NCI-H187 (cell line): ENCODE measurements at places on chromosomes 3 and 15.
A peak's percentile ranks its signal among the peaks of the same experiment; 100 is the strongest.

- DNase-seq, result no peak
Observed at GRCh38 chr15:78340231-78341056, at the start of gene CRABP1. Gene CRABP1 (plus strand): TSS chr15:78340353. CDS start chr15:78340429, 76 bp downstream.

DNA sequence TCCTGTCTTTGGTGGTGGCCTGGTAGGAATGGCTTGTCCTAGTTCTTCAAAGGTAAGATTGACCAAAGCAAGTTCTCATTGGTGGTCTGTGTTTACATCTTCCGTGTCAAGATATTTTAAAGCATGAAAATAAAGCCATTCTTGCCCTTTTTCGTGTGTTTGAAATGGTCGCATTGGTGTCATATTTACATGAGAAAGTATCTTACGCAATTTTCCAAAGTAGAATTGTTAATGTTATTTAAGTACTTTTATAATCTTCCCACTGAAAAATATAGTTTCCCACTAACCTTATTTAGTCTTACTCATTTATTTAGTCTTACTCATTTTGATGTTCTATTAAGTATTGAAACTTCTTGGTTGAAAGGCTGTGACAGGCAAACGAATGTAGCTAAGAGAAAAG, 31.0 kb downstream of the NMD3 start:
- DNase-seq, result no peak

DNA sequence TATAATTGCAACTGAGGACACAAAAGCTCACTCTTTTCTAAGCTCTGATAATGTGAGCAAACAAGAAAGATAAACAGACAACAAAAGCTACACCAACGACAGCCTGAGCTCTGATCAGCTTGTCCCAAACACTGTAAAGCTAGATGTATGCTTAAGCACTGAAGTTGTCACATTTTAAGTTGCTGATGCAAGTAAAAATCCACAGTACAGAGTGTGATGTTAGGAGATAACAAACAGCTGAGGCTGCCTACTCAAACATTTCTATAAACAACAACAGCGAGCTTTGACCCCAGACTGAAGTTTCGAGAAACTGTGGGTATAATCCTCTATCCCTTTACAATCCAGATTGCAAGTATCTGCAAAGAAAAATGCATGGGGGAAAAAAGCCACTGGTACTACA, 10.7 kb downstream of the MTHFS start:
- no peak for DNase-seq

DNA sequence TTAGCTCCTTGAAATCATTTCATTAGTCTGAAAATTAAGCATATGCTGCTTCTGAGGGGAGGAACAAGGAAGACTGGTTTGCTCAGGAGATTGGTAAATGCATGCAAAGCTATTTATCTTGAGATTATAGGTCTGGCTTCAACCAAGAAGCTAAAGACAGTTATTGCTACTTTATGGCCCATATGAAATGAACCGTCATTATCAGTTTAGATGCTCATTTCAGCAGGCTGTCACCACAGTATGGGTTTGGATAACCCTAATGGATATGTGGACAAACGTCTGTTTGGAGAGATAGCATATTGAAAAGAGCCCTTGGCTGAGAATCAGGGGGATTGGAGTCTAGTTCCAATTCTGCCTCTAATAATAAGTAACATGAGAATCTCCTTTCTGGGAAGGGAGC, 922.6 kb downstream of the TUSC7 start:
- DNase-seq, result no peak

- no peak for DNase-seq
Observed at GRCh38 chr3:150748684-150749047, 14.3 kb downstream of the SIAH2 start.

DNA sequence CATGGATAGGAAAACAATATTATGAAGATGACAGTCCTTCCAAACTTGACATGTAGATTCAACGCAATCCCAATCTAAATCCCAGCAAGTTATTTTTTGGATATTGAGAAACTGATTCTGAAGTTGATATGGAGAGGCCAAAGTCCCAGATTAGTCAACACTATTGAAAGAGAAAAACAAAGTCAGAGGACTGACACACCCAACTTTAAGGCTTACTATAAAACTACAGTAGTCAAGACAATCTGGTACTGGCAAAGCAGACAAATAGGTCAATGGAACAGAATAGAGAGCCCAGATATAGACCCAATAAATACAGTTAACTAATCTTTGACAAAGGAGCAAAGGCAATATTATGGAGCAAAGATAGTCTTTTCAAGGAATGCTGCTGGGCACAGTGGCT, 119.2 kb upstream of the ASB14 start:
- DNase-seq, result no peak

- no peak for DNase-seq
Observed at GRCh38 chr3:32406486-32407408, 15.1 kb downstream of the CMTM7 start.

GRCh38 chr3:31695280-31696008, 162.7 kb downstream of the STT3B start:
- no peak for DNase-seq

DNA sequence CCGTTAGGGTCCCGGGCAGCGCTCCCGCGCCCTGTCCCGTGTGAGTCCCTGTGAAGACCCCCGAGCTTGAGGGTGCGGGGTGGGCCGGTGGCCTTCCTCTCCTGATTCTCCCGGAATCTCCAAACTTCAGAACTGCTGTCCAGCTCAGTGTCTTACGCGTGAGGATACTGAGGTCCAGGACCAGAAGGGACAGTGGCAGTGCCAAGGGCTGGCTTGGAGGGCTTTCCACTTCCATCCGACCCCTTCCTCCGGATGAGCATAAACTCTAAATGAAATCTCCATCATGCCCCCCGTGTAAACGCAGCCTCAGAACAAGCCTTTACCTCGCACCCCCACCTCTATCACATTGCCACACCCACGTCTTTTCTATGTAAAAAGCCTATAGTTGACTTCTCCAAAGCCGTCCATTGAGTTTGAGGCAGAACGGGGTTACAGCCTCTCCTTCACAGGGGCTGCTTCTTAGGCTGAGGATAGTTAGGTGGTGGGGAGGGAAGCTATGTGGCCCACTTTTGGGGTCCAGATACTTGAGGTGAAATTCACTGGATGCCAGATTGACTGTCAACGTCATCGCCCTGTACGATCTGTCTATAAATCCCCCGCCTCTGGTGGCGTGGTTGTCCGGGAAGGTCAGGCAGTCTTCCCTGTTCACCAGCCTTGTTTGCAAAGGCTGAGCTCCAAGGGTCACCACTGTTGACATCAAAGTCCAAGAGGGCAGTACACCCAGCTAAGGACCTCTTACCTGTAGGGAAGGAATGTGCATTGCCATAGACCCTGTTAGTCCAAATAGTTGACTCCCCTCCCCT, 1.1 kb downstream of the EDEM1 start:
- DNase-seq, result no peak

GRCh38 chr3:172513488-172513887, 9.7 kb downstream of the TNFSF10 start:
- DNase-seq, result no peak

- DNase-seq, result no peak
Observed at GRCh38 chr15:66774001-66774814, 72.2 kb downstream of the SMAD6 start.

GRCh38 chr3:119562307-119562961, 3.0 kb upstream of the CD80 start:
- no peak for DNase-seq

GRCh38 chr3:129688271-129688895, 81.9 kb upstream of the PLXND1 start:
- DNase-seq, result no peak

DNA sequence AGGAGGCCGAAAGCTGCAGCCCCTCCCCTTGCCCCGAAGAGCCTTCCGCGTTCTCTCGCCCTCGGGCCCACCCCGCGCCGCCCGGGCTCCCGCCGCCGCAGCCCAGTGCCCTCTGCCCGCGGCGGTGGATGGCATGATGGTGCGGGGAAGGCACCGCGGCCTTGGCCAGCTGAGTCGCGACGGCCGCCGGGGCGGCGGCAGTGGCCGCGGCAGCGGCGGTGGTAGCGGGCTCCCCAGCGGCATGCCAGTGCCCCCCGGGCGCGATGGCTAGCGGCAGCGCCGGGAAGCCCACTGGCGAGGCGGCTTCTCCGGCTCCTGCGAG, 1.2 kb downstream of the TLNRD1 start:
- no peak for DNase-seq

DNA sequence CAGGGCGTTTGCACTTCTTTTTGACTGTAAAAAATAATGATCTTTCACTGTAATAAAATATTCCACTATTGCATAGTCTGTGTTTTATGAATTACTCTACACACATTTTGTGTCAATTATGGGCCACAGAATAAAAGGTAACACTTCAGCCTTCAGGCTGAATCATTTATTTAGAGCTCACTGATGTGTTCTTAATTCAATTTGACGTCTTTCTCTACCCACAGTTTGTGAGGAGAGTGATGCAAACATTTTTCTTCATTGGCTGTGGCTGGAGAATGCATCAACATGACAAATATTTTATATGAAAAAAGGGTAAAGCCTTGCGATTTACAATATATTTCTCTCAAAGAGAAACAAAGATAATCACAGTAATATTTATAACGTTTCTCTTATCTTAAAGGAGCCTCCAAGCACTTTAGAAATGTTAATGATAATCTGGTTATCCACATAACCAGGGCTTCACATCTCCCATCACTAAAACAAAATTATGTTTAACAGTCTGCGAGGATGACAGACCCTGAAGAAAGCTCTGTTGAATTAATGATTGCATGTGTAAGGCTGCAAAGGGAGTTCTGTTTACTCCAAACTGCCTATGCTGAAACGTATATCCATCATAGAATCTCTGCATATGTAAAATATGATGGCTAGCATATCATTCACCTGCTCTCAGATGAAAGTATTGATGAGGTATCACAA, 951.3 kb downstream of the ZPLD1 start:
- DNase-seq, result no peak

GRCh38 chr3:156655819-156656550, 18.4 kb upstream of the TIPARP start:
- DNase-seq, result no peak

- no peak for DNase-seq
Observed at GRCh38 chr3:13193320-13194284, 120.4 kb upstream of the IQSEC1 start.

DNA sequence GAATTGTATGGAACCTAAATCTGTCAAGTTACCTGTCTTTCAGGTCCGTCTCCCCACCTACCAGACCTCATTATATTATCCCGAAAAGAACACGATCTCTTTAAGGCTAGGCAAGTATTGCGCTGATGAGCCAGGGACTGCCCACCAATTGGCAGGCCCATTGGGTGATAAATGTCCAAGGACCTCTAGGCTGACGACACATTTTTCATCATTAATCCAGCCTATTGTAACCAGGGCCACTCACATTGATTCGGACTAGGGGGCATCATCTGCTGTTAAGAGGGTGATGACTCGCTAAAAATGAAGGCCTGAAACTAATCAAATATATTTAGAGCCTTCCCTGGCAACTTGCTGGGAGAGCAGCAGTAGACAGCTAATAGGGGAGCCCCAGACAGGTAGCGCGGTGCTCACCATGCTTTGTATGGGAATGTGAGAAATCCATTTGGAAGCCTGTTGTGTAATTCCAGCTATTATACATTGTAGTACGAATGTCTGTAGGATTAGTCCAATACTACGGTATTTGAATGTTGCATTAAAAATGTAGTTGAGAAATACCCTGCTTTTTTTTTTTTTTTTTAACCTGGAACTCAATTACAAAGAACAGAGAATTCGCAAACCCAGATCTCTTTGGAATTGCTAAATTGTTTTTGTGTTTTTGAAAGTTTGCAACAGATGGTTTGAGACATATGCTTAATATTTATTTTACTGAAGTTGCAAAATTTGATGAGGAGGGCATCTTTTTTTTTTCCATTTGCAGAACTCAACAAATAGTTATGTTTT, 156.1 kb downstream of the ROBO2 start:
- no peak for DNase-seq

GRCh38 chr15:35136321-35137189, 51.5 kb upstream of the NANOGP8 start:
- DNase-seq, result no peak

DNA sequence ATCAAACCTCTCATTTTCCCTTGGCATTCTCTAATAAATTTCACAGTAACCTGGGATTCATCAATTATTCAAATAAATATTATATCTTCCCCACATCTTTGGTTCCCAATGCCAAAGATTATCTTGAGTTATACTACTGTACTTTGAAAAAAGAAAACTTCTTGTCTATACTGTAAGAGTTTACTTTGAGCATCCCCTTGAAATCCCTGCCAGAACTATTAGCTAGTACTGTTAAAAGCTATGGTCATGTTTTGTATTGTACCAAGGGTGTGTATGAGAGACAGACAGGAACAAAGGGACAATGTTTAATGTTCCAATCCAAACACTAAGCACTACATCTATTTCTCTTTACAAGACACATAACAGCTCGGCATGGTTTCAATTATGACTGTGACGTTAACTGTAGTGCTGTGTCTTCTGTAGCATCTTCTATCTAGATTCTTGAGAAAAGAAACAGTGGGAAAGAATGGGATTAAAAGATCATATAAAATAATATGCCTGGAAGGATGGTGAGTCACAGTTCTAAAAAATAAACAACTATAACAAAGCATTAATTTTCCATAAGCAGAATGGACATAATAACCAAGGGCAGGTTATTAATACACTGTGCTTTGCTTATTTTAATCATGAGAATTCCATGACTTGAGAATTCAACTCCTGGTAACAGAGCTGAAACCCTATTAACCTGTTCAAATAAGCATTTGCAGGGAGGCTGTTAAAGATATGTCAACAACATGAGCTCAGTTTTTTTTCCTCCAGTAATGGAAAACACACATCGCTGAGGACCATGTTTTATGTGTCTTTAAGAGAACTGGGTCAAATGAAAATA, 71.1 kb downstream of the ALDH1A2 start:
- DNase-seq, result no peak

DNA sequence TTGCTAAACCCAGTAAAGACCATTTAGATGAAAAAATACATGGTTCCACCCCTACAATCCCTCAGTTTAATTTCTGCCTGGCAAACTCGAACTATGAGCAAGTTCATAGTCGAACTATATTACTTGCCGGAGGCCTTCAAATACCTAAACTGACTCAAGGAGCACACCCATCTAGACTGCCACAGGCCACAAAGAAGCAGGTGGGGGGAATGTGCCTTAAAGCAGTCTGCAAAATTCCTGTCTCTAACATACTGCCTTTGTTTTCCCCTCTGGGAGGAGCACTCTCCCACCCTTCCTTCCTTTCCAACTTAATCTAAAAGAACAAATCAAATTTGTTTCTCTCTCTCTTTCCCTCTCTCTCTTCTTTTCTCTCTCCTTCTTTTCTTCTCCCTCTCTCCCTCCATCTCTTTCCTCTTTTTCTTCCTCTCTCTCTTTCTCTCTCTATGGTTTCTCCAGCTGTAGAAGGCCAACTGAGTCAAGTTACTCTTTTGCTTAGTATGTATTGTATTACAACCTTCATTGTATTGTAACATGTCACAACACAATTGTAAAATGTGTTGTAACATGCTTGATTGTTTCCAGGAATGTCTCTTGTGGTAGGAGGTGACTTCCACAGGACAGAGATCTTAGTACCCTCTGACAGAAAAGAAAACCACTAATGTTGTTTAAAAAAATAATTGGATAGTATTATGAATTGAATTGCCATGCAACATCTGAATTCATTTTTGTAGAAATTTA, 496.3 kb downstream of the ROBO2 start:
- DNase-seq, result no peak

GRCh38 chr3:4052706-4053105, 250.5 kb upstream of the SETMAR start:
- no peak for DNase-seq

- peak; percentile 26 for DNase-seq
Observed at GRCh38 chr3:21484057-21484827, 266.8 kb downstream of the ZNF385D start.
